ENCODE measurements at places on chromosomes 12 and 14.

- DNase-seq, result peak; percentile 13
These were observed 13.8 kb downstream of the NGDN start for GRCh38 chr14:23483236-23483854.

DNA sequence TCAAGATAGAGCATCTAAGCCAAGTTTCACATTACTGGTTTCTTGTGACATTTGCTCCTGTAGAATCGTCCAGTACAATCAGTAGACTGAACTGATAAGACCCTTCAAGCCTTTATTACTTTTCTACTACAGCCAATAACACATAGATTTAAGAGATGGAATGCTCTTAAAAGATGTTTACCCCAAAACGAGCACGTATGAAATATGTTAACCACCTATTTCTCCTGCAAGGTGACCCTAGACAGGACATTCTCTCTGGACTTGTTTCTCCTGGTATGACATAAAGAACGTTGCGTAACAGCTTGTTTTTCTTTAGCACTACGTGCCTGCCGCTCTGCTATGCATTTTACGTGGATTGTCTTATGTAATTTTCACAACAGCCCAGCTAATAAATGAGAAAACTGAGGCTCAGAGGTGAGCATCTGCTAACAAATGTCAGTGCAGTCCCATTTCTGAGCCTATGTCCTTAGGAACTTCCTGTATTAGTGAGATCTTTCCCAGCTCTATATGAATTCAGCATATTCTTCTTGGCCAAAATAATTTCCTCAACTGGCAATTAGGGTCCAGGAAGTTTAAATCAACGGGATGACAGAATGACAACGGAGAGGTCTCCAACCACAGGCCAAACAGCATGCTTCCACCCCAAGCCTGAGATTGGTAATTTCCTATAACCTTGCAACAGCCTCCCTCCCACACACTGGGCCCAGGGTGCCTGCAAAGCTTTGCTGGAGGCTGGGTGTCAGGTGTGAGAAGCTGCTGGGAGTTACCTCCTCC lies 3.7 kb downstream of the NFKBIA start:
- peak; percentile 82 for DNase-seq

DNA sequence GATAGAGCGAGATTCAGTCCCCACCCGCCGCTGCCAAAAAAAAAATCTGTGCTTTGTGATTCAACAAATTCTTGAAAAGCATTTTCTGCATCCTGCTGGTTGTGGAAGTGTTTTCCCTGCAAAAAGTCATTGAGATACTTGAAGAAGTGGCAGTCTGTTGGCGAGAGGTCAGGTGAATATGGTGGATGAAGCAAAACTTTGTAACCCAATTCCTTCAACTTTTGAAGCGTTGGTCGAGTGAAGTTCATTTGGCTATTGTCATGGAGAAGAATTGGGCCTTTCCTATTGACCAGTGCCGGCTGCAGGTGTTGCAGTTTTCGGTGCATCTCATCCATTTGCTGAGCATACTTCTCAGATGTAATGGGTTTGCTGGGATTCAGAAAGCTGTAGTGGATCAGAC lies 20.9 kb downstream of the SRGAP1 start:
- no peak for DNase-seq

- DNase-seq, result no peak
These were observed 24.2 kb downstream of the CCDC92 start for GRCh38 chr12:123948401-123948795.

DNA sequence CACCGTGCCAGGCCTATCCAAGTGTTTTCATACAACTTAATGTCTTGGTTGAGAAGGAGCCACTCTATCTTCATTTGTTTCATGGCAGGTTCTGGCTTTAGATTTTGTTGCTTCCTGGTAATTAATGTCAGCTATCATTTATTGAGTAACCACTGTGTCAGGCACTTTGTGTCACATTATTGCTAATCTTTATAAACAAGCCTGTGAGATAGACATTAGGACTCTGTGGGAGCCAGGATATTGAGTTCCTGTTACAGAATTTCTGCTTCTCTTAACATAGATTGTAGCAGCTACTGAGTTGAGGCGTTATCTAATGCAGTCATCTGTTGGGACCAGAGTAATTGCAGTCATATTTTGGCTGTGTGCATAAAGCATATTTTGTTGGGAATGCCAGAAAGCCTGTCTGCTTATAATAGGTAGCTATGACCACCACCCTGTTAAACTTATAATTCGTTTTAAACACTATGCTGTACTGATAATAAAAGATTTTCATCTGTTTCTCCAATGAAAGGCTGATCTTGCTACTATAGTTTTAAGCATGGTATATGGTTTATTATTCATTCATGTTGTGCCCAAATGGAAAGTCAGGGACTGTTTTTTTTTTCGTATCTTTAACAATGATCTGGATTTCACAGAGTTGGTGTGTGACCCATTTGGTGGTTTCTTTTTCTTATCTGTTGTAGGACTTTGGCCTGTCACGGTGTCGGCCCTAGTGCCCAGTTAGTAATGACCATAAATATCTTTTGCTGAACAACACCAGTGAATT lies 432.6 kb downstream of the PCNX1 start:
- peak; percentile 41 for DNase-seq

DNA sequence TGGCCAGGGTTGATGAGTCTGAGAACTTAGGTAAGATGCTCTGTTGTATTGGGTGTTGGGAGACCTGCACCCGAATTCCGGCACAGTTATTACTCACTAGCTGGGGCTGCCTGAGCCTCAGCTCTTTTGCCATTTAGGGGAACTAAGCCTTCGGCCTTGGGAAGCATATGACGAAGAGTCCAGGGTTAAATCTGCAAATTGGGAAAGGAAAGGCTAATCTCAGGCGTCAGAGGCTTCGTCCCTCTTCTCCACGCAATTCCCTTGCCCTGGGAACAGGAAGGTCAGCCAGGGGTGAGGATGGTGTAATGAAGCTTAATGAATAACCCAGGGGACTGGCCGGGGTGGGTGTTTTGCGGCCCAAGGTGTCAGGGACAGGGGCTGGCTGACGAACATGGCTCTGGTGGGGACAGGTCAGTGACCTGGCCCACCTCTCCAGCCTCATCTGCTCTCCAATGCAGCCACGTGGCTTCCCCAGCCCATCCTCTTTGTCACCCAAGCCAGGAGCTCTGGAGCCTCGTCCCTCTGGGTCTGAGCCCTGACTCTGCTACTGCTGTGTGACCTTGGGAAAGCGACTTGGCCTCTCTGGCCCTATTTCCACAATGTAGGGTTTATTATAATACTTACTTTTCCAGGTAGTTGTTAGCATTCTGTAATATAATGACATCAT lies 3.8 kb upstream of the SDSL start:
- peak; percentile 98 for DNase-seq

DNA sequence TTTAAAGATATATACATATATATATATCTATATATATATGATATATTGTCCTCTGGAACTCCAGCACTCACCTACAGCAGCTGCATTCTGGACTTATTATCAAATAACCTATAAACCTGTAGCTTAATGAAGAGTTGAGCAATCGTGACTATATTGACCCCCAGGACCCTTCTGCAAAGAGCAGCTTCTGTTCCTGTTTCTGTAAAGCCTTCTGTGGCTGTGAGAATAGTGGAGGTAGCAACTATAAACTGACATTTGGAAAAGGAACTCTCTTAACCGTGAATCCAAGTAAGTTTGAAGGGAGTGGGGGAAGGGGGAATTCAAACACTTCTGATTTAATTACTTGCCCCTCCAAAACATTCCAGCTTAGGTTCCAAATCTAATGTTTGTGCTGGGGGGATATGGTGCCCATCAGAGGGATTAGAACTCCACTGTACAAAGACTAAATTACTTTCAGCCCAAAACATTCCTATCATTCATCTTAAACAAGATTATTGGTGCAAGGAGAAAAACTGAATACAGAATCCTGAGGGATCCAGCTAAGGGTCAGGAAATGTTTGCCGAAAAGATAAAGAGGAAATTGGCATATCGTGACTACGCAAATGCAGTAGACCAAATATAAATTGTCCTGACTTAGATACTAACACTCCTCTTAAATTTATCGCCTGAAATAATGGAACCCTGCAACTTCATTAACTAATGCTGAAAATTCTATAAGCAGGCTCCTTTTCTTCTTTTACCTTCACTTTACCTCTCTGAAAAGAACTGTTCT lies 106.1 kb downstream of the DAD1 start:
- no peak for DNase-seq
